Activated CD4-positive, alpha-beta T cell treated with anti-CD3 and anti-CD28 coated beads, Interleukin-2, amount 10 ng/mL, durations not matched to agents 7 days and 5 days (primary cell): ENCODE measurements at places on chromosomes 12 and 14.
A peak's percentile ranks its signal among the peaks of the same experiment; 100 is the strongest.

GRCh38 chr14:51873221-51873893 is 12.9 kb downstream of the GNG2 start:
- DNase-seq, result peak; percentile 42

DNA sequence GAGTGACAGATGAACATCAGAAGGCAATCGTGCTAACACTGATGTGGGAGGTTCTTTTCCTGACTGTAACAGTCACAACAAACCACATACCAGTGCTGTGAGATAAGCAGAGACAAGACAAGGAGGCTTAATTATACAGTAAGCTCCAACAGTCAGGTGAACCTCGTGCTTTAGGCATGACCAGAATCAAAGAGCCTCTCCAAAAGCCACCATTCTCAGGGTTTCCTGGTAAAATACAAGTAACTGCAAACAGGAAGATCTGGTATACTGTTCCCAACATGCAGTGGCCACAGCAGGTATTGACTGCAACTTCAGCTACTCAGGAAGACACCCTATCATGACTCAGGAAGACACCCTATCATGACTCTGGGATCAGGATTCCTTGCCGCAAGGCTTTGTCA is 47.3 kb upstream of the GTF2A1 start:
- DNase-seq, result peak; percentile 56

DNA sequence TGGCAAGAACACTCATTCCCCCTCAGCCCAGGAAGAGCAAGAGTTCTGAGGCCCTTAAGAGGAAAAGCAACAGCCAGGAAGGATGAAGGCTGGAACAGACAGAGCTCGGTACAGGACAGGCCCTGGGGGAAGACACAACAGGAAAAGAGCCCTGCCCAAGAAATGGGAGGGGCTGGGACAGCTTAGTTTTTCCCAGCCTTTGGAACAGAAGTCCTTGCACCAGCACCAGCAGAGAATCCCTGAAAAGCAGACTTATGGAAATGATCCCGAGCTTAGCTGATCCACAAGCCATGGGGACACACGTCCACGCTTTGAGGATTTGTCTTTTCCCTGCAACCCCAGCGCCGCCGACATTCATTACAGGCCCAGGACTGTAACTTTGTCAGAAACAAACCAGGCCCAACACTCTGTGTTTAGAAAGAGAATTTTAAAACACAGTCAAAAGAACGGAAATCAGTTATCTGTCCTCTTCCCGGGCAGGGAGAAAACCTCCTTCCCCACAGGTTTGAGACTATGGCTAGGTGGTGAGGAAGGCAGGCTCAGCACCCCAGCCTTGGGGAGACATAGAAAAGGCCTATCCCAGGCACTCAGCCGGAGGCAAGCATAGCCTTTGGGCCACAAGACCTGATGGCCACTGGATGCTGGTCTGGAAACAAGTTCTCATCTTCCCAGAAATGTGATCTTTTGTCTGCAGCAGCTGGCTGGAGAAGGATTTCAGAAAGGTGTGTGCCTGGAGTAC is 4.0 kb upstream of the AVIL start:
- no peak for DNase-seq

DNA sequence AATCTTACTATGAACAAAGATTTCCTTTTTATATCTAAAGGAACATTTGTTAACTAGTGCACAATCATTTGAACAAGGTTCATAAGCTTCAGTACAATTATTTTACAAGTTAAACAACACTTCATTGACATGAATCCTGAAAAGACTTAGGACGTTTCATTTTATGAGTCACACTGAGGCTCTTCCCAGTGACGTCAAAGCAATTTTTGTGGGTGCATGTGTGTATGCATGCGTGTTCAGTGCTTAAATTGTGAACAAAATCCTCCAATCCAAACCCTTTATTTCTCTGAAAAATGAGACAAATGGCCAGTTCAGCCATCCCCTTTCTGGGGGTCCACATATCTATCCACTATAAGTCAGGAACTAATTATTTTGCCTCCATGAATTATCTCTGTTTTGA is 2.9 kb downstream of the LMNTD1 start:
- DNase-seq, result no peak

- no peak for DNase-seq
These were observed 168.7 kb downstream of the GALC start for GRCh38 chr14:87824266-87824665.

GRCh38 chr12:5317556-5317955 is 114.4 kb upstream of the NTF3 start:
- DNase-seq, result no peak

GRCh38 chr14:94098326-94098992 is 12.1 kb upstream of the IFI27 start:
- DNase-seq, result no peak

DNA sequence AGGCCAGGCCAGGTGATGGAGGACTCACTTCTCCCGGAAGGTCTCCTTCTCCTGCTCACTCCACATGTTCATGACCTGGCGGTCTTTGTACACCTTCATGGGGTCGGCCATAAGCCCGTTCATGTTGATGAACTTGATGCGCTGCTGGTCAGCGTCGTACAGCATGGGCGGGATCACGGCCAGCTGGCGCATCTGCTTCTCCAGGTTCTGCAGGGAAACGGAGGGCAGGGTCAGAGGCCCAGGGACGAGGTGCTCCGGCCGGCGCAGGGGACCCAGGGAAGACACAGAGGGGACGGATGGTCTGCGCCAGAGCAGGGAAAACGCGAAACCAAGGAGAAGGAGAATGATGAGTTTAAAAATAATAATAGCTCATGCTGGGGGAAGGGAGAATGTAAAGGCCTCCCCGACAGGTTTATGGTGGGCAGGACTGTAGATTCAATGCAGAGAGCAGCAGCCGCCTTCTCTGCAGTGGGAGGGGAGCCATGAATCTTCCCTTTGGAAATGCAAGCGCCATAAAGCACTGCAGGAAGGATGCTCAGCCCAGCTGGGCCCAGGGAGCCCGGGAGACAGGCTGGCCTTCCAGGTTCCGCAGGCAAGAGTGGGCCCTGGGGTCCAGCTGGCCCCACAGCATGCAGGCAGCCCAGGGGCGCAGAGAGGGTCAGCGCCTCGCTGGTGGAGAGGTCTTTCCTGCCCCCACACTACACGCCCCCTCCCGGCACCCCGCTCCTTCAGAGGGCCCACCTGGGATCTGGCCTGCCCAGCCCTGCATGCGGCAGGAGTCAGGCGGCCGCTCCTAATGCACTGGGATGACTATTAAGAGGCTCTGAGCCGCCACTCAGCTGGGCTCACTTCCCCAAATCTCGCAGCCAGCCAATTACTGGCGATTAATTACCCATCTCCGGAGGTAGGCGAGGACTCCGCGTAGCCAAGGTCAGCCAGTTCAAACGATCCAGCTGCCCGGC is 132.0 kb downstream of the RFLNA start:
- no peak for DNase-seq

- DNase-seq, result no peak
These were observed 5.6 kb upstream of the HMGA2 start for GRCh38 chr12:65818454-65819382.

GRCh38 chr12:86772696-86773095 is 516.5 kb upstream of the MGAT4C start:
- no peak for DNase-seq

GRCh38 chr14:85057221-85057620 is 472.7 kb upstream of the FLRT2 start:
- DNase-seq, result no peak

- no peak for DNase-seq
These were observed 322.3 kb downstream of the DAD1 start for GRCh38 chr14:22266683-22267082.

GRCh38 chr12:77983859-77984258 is 153.2 kb downstream of the NAV3 start:
- no peak for DNase-seq

GRCh38 chr14:68815298-68816182 is 22.7 kb upstream of the ZFP36L1 start:
- no peak for DNase-seq

- DNase-seq, result no peak
These were observed 29.5 kb upstream of the FAM177A1 start for GRCh38 chr14:35016568-35016967.

DNA sequence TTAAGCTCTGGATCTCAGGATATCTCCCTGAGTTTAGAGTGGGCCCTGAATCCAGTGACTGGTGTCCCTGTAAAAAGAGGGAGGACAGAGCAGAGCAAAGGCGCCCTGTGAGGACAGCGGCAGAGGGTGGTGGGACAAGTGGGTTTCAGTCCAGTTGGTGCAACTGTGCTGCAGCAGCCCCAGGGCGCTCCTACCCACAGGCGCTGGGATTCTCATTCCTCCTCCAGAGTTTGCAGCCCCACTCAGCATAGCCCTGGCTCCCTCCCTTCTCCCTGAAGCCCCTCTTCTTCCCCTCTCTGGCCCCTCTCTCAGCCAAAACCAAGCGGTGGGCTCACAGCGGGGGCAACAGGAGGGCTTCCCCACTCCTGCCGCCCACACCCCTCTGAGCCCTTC is 1.6 kb downstream of the TMEM179 start:
- DNase-seq, result no peak

DNA sequence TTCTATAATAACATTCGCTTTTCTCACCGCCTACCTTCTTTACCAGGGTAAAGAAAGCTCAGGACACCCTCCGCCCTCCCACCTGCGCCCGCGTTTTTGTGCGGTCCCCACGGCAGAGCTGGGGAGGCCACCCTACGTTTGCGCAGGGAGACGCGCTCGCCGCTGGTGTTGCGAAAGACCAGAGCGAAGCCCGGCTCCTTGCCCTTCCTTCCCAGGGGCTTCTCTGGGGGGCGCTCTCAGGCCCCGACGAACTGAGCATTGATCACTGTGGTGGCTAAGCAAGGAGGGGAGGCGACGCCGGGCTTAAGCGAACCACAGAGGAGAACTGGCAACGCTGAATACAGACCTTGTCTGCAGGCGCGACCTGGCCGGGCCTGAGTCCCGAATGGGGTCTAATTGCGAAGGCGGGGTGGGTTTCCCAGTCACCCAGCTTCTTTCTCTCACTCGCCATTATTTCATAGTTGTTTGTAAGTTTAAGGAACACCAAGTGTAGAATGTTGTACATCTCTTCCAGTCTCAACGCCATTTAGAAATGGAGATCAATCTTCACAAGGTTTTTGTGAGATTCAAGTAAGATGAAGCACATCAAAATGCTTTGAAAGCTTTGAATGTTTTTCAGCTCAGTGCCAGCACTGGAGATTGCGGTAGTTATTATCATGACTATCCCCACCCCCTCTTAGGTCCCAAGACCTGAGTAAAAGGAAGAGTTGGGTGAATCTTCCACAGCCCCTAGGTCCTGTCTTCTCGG is 1.7 kb upstream of the NKX2-1 start:
- no peak for DNase-seq

GRCh38 chr14:99181241-99181640 is 90.8 kb downstream of the BCL11B start:
- DNase-seq, result no peak

DNA sequence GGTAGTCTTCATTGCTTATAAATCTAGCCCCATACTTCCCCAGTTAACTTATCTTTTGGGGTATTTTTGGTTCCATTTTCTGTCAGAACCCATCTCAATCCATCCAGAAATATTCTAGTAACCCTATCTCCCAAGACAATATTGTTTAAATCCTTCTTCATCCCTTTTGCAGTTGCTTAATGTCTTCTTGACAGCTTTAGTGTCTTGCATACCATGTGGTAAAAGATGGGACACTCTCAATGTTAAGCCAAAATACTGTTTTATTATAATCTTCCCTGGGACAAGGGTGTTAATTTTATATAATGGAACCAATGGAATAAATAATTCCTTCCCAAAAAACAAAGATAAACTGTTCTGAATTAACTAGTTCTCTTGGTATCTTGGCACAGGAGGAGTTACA is 450.2 kb downstream of the CCER1 start:
- no peak for DNase-seq
